ENCODE measurements at places on chromosomes 16 and 17. TPM values are rescaled to one million over a fixed set of nuclear protein-coding genes. Genes with fewer than 3 reads are reported as not detected.

- DNase-seq = no peak
- no peak overlapping the region for H3K4me3 ChIP-seq
- peaks cover 4% of the 10 kb centered on the region for H3K36me3 ChIP-seq
- no peak overlapping the region for H3K27ac ChIP-seq
Observed at GRCh38 chr17:42819939-42820535, 4.0 kb downstream of the BECN1 start.

DNA sequence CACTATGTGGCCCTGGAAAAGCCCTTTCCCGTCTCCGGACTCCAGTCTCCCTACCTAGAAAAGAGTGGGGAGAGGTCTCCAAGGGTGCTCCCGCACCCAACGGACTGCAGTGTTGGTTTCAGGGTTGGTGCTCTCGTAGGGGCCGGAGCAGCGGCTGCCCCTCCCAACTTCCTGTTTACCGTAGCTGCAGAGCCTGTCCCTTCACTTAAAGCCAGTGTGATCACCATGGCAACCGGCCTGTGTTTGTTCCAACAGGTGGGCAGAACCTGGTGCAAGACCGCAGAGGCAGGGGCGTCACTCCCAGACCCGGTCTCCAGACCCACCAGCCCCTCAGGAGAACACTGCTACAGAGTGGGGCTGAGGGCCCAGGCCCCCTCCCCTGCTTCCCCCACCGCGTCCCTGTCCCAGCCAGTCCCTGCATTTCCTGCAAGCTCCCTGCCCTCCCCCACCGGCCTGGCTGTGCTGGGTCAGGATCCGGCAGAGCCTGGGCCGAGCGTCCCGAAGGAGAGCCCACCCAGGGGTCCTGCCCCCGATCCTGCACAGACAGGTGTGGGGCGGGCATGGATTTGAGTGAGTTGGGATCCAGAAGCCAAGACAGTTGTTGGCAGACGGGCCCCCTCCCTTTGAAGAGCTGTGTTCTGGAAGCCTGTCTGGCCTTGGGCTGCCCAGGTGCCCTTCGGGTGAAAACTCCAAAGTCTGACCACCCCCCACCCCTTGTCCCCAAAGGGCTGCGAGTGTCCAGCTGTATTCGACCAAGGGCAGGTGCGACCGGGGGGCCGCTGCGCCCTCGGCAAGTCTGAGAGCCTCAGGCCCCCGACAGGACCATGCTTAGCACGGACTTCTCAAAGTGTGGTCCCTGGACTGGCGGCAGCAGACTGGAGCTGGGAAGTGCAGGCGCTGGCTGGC lies 1.5 kb upstream of the BAIAP3 start:
- H3K27me3 ChIP-seq = no peaks in the 10 kb centered on the region
- no peaks in the 10 kb centered on the region for H3K36me3 ChIP-seq
- H3K4me1 ChIP-seq = peaks cover 17% of the 10 kb centered on the region
- peak overlapping the region; percentile 57 for H3K27ac ChIP-seq
- no peak overlapping the region for H3K4me3 ChIP-seq

GPR179 gene
- total RNA-seq = 0.03 TPM

GRCh38 chr16:66926171-66926947 lies 1.0 kb upstream of the RRAD start:
- no peak overlapping the region for H3K4me3 ChIP-seq
- H3K27ac ChIP-seq = no peak overlapping the region
- H3K4me1 ChIP-seq = peaks cover 6% of the 10 kb centered on the region
- no peak for DNase-seq

PDE6G gene
- 0.85 TPM for total RNA-seq

CES3 gene
- not detected for total RNA-seq

HES7 gene
- 4.0 TPM for total RNA-seq

DNA sequence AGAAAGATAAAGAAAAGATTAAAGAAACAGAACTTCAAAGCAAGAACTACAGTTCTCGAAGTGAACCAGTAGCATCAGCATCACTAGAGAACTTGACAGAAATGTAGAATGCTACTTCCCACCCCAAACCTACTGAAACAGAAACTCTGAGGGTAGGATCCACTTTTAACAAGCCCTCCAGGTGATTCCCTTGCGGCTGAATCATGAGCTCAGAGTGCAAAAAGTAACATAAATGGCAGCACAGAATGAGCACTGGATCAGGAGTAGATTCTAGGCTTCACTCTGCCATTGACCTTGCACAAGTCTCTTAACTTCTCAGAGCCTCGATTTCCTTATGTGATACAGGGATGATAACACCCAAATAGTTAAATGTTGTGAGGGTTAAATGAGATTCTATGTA lies 5.8 kb downstream of the TOM1L2 start:
- H3K27me3 ChIP-seq = no peaks in the 10 kb centered on the region
- H3K4me3 ChIP-seq = no peak overlapping the region
- H3K36me3 ChIP-seq = no peaks in the 10 kb centered on the region
- DNase-seq = no peak
- peaks cover 52% of the 10 kb centered on the region for H3K4me1 ChIP-seq

GUCY2D gene
- total RNA-seq = not detected

SLC5A11 gene
- 0.13 TPM for total RNA-seq

DNA sequence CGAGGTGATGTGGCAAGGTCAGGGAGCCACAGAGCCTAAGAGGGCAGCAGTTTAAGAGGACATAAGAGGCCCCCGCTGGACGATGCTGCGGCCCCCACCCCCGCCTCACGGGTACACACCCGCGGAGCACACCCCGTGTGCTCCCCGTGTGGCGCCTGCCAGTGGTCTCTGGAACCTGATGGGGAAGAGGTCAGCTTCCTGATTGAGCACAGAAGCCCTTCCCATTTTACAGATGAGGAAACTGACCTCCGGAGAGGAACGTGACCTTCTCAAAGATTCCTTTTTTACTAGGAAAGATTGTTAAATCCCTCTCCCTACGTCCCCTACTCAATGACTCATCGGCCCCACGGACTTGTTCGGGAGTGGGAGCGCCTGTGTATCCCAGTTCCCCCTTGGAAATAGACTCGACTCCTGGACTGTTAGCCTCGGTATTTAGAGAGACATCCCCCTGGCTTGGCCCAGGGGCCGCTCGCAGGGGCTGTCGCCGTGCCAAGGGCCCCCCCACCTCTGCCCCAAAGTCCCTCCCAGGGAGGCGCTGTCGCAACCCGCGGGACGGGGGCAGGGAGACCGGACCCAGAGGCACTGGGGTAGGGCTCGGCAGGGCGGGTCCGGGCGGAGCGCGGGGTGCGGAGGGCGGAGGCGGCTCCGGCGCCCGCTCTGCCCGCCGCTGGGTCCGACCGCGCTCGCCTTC lies at the start of gene ABCC3:
Gene ABCC3 (plus strand): TSS at position 658 of the 691 bp plus-strand sequence. CDS start 56 bp downstream, outside the sequence.
- no peaks in the 10 kb centered on the region for H3K36me3 ChIP-seq
- no peak for DNase-seq
- H3K27ac ChIP-seq = peak within 1 kb of the TSS; percentile 100
- H3K4me1 ChIP-seq = peaks cover 90% of the 10 kb centered on the region
- H3K27me3 ChIP-seq = no peaks in the 10 kb centered on the region

KCTD13 gene
- 45.7 TPM for total RNA-seq

DNA sequence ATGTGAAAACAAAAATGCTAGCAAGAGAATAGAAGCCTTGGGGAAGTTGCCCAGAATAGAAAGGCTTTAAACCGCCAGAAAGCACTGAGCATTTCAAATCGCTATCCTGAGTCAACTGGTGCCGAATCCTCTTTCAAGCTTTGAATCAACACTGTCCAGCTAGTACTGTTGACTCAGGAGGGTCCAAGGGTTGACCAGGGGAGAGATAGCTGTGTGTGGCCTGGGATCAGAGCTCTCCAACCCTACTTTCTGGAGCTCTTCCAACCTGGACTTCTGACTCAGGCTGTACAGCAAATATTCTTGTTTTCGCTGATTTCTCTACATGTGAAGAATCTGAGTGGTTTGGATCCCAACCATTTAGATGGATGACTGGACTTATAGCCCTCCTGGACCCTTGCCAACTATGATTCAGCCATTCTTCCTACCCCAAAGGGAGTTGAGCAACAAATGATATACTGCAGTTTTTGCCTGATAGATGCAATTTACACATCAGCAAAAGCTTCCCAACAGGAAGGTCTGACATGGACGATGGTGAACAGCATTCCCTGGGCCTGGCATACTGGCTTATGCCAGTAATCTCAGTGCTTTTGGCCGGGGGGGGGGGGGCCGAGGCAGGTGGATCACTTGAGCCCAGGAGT lies 154.0 kb upstream of the SDK2 start:
- no peak overlapping the region for H3K27ac ChIP-seq
- H3K4me3 ChIP-seq = no peak overlapping the region
- peaks cover 17% of the 10 kb centered on the region for H3K27me3 ChIP-seq
- DNase-seq = no peak
- H3K4me1 ChIP-seq = no peaks in the 10 kb centered on the region

ARHGDIG gene
- total RNA-seq = 2.4 TPM

FA2H gene
- 0.15 TPM for total RNA-seq

DNA sequence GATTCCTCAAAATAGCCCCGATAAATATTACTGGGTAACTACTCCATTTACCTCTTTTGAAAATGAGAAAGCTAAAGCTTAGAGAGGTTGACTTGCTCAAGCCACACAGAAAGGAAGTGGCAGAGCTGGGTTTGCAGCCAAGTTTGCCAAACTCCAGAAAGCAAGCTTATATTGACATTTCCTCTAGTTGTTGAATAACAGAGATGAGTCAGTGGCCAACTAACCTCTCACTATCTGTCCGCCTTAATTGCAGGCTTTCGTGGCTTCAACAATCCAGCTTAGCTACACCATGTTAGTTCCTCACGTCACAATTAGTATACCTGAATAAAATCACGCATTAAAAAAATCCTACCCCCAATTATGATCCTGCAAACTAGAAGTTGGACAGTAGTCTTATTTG lies 151.7 kb downstream of the CNTNAP4 start:
- H3K4me3 ChIP-seq = no peak overlapping the region
- peak; percentile 5 for DNase-seq
- H3K27me3 ChIP-seq = no peaks in the 10 kb centered on the region

DNA sequence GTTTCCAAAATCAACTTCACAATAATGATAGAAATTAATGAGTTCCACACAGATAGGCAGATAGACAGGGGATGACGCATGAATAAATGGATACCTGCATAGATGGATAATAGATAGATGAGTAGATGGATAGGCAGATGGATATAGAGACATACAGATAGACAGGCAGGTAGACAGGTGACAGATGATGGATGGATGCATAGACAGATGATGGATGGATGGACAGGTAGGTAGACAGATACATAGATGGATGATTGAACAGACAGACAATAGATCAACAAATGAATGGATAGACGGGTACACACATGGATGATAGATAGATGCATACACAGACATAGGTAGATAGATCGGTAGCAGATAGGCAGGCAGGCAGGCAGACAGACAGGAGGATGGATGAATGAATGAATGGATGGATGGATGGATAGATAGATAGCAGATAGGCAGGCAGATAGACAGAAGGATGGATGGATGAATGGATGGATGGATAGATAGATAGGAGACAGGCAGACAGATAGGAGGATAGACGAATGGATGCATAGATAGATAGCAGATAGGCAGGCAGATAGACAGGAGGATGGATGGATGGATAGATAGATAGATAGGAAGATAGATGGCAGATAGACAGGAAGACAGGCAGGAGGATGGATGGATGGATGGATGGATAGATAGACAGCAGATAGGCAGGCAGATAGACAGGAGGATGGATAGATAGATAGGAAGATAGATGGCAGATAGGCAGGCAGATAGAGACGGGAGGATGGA lies 142.5 kb downstream of the RBFOX3 start:
- no peak overlapping the region for H3K4me3 ChIP-seq
- H3K36me3 ChIP-seq = no peaks in the 10 kb centered on the region
- no peaks in the 10 kb centered on the region for H3K4me1 ChIP-seq
- peaks cover 5% of the 10 kb centered on the region for H3K27me3 ChIP-seq
- no peak overlapping the region for H3K27ac ChIP-seq
- no peak for DNase-seq

DNA sequence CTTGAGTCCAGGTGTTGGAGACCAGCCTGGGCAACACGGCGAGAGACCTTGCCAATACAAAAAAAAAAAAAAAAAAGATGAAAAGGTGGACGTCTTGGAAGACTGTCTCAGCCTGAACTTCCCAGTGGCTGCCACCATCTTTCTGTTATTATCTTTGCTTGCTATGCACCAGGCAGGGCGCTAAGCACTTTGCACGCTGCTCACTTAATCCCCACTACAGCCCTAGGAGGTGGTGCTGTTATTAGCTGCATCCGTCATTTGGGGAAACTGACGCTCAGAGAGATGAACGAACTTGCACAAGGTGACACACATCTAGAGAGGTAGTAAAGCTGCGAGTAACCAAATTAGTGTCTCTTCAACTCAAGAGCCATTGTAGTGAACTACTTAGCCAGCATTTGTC lies 708 bp upstream of the CPPED1 start:
- no peak for DNase-seq
- H3K27me3 ChIP-seq = no peaks in the 10 kb centered on the region
- H3K4me1 ChIP-seq = peaks cover 10% of the 10 kb centered on the region
- H3K4me3 ChIP-seq = peak overlapping the region; percentile 82

PIRT gene
- total RNA-seq = not detected

DNA sequence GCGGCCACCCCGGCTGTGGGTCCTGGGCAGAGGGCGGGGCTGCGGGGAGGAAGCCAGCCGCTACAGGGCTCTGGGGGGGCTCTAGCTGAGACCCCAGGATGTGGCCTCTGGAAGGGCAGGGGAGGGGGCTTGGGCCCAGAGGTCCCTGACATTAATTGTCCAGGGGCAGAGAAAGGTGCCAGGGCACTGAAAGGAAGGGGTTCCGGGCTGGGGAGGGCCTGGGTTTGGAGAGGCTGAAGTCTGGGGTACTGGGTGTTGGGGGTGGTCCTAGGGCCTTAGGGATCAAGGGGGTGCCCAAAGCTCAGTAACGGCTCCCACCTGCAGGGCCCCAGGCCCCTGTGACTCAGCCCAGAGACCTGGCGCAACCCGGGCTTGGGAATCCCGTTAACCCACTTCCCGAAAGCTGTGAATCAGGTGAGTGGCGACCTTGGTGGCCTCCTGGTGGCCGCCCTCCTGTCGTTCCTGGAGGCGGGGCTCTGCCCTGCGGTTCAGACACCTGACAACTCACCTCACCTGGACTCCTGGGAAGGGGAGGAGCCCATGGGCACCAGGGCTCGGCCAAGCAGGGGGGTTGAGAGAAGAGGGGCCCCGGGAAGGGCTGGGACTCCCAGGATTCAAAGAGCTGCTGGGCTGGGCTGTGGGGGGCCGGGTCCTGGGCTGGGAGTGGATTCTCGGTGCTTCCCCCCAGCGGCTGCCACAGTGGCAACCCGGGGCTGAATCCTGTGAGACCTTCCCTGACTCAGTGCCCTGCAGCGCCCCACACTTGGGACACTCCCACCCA lies 465 bp upstream of the PRSS22 start:
- peak overlapping the region; percentile 79 for H3K27ac ChIP-seq
- H3K27me3 ChIP-seq = no peaks in the 10 kb centered on the region
- no peaks in the 10 kb centered on the region for H3K36me3 ChIP-seq

TBC1D3G gene
- 0.15 TPM for total RNA-seq

DBF4B gene
- 24.0 TPM for total RNA-seq

DNA sequence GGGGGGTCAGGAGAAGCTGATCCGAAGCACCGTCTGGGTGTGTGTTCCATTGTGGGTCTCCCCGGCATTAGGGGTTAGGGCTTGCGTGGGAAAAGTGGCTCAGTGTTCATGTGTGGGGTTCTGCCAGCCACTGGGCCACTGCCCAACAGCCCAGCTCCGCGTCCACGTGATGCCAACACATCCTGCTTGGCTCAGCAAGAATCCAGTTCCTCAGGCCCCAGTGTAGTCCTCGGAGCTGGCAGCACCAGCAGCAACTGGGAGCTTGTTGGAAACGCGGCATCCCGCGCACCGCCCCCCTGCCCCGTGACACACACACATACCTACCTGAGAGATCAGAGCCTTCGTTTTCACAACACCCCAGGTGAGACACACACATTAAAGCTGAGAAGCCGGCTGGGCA lies 18.9 kb downstream of the LGALS9 start:
- H3K27me3 ChIP-seq = no peaks in the 10 kb centered on the region
- DNase-seq = no peak
- no peaks in the 10 kb centered on the region for H3K36me3 ChIP-seq
- H3K27ac ChIP-seq = no peak overlapping the region

KRTAP9-8 gene
- total RNA-seq = not detected

Measured in Panc1 (cell line).